Left renal cortex interstitium (tissue), 4 donors: ENCODE measurements at places on chromosomes 13 and 19. TPM values are rescaled to one million over a fixed set of nuclear protein-coding genes. Genes with fewer than 3 reads are reported as not detected.

Gene ZNF266
- 41.0 TPM for polyA plus RNA-seq

Gene ZNF224
- polyA plus RNA-seq, result 49.0 TPM

Gene ACTMAP
- 15.3 TPM for polyA plus RNA-seq

Gene RFPL4A
- 0.25 TPM for polyA plus RNA-seq

Gene MED4
- 79.8 TPM for polyA plus RNA-seq

Gene C5AR1
- 4.3 TPM for polyA plus RNA-seq

Gene SIGLEC12
- 0.08 TPM for polyA plus RNA-seq
